ENCODE measurements at places on chromosomes 3 and 15. TPM values are rescaled to one million over a fixed set of nuclear protein-coding genes. Genes with fewer than 3 reads are reported as not detected.

The GOLGA8F gene
- not detected for total RNA-seq

The TOP2B gene
- total RNA-seq, result 105 TPM

GRCh38 chr3:195040773-195041520, 230.0 kb downstream of the XXYLT1 start:
- no peak for DNase-seq

- DNase-seq, result no peak
These were observed 225.1 kb downstream of the SNRPN start for GRCh38 chr15:25179673-25180511.

GRCh38 chr15:92810418-92811138, 89.5 kb upstream of the CHD2 start:
- DNase-seq, result peak; percentile 86

DNA sequence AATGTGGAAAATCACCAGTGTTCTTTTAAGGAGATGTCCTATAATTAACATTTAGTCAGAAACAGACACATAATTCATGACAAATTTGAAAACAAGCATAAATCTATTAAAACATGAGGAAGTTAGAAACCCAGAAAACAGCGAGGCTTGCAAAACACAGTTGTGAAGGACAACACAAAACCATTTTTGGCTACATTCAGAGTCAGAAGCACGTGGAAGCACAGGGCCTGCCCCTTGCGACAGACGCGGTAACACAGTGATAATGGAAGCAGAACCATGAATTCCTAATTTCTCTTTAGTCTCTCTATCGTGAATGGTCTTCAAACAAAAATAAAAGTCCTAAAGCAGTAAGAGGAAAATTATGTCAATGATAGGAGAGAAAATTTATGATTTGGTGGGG, 12.2 kb downstream of the NCEH1 start:
- no peak for DNase-seq

GRCh38 chr15:77838595-77838994, 205.9 kb upstream of the LINGO1 start:
- DNase-seq, result no peak

The C3orf49 gene
- total RNA-seq, result not detected

DNA sequence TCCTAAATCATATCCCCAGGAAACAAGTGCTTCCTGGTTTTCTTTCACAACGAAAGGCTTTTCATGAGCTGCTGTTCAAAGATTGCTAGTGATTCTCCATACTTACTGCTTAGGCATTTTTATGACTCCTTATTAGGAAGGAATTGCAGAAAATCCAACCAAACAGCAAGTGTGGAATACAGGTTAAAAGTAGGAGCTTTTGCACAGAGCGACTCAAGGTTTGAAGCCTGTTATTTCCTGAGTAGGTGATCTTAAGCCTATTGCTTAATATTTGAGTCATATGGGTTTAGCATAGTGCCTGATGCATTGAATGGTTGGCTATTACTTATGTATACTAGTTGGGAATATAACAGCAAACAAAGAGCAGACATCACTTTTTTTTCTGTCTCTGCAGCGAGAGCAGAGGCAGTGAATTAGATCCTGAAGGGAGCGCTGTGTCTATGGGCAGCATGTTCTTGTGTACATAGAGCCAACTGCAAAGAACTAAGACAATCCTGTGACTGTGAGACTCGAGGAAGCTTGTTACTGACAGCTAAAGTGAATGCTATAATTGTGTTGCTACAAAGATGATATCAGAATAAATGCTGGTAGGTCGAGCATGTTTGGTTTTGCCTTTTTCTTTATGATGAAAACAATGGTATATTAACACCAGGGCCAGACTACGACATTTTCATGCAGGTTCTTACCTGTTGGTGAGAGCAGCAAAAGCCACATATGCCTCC, 6.3 kb downstream of the TM4SF1 start:
- no peak for DNase-seq

GRCh38 chr15:60895986-60896385, 333.1 kb downstream of the RORA start:
- DNase-seq, result no peak

DNA sequence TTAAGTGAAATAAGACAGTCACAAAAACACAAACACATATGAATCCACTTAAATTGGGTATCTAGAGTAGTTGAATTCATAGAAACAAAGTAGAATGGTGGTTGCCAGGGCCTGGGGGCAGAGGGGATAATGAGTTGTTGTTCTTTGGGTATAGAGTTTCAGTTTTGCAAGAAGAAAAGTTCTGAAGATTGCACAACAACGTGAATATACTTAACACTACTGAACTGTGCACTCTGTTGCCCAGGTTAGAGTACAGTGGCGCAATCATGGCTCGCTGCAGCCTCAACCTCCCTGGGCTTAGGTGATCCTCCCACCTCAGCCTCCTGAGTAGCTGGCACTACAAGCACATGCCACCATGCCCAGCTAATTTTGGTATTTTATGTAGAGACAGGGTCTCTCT, 14.9 kb downstream of the GRAMD2A start:
- DNase-seq, result no peak

The LARP6 gene
- total RNA-seq, result 3.5 TPM

- DNase-seq, result no peak
These were observed 83.4 kb upstream of the RNU6-1 start for GRCh38 chr15:67922971-67923945.

The LRRC3B gene
- total RNA-seq, result 0.08 TPM

GRCh38 chr3:52007291-52007690, 11.6 kb upstream of the RPL29 start:
- no peak for DNase-seq

GRCh38 chr3:42375121-42375800, 35.1 kb downstream of the LYZL4 start:
- DNase-seq, result no peak

The ENTPD3 gene
- total RNA-seq, result 2.3 TPM

The EXD1 gene
- total RNA-seq, result not detected

DNA sequence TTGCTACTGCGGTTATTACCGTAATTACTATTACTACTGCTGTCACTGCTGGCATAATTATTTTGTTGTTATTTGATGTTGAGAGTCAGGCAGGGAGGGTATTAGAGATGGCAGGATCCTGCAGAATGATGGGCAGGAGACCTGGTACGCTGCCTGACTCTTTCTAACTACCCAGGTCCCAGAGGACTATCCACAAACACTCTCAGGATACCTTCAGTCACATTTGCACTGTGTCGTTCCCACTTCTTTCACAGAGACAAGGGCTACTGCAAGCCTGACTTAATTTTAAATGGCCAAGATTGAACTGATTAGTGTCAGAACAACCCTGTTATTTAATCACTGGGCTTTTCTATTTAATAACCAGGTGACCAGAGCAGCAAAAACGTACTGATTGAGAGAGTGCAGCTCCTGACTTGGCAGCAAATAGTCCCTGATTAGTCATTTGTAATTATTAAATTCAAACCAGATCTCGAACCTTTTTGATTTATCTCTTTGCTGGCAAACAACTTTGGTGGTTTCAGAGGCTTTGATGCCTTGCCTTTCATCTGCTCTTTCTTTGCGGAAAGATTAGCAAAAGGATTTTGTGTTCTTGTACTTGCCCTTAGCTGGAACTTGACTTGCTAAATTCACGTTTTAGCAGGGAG, 88.8 kb upstream of the ARHGEF3 start:
- DNase-seq, result no peak

- no peak for DNase-seq
These were observed 580.9 kb downstream of the EDEM1 start for GRCh38 chr3:5768281-5768945.

The SLC7A14 gene
- total RNA-seq, result 0.05 TPM

- no peak for DNase-seq
These were observed 49.9 kb upstream of the DPPA4 start for GRCh38 chr3:109387201-109387600.

DNA sequence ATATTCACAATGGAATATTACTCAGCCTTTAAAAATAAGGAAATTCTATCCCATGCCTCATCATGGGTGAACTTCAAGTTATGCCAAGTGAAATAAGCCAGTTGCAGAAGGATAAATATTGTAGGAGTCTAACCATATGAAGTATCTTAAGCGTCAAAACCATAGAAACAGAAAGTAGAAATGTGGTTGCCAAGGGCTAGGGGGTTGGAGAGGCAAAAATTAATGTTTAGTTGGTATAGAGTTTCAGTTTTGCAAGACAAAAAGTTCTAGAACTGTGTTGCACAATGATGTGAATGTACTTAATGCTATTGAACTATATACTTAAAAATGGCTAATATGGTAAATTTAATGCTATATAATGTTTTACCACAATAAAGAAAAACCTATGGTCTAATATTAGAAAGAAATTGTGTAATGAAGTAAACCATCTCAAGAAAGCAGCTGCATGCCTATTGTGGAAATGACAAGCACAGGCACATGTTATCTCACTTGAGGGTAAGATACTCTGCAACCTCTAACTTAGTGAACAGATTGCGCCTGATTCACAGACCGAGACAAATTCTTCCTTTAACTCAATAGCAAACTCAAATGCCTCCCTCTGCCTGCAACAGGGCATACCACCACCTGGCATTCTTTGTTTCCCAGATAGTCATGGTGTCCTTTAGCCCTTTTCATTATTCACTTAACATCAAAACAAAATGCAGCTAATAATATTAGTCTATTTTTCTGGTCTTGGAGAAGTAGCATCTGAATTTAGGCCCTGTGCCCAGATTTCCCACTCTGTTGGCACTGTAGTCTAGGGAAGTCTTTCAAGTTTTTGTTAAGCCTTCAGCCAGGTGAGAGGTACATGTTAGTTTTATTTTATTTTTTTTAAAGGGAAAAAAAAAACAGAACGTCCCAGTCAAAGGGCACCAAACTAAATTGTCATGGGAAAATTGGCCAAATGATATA, 80.2 kb upstream of the ACP3 start:
- DNase-seq, result no peak

All from colonic mucosa (tissue), 4 donors.